ENCODE measurements at places on chromosomes 11 and 22.

- no peak for DNase-seq
These were observed 255.7 kb upstream of the NARS2 start for GRCh38 chr11:78830277-78830819.

- DNase-seq: no peak
These were observed 999.0 kb downstream of the BRD1 start for GRCh38 chr22:48828688-48829087.

DNA sequence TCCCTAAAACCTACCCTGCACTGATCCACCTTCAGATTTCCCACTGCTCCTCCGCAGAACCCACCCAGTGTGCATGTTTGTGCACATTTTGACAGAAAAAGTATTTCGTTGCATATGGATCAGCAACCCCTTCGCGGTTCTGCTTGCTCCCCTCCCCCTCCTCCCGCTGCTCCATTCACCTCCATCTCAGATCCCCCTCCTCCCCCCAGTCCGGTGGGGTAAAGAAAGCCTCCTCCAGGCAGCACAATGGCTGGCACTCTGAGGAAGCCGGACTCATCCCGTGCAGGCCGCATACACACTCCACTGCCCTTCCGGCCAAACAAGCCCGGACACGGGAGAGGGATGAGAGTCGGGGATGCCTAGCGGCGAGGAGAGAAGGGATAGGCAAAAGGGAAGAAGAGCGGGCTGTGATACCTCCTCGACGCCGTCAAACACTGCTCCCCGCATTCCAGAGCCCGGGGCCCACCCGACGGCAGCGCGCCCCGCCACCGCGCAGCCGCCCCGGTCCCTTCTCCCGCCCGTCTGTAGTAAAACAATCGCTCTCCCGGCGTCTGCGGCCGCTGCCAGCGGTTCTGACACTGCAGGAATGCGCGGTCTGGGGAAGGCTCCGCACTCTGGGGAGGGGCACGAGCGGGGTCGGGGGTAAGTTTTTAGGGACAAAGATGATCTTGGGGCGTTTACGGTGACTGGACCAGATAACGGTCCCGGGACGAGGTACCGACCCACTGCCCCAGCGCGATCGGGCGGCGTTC, 915 bp downstream of the FEZ1 start:
- DNase-seq: no peak

DNA sequence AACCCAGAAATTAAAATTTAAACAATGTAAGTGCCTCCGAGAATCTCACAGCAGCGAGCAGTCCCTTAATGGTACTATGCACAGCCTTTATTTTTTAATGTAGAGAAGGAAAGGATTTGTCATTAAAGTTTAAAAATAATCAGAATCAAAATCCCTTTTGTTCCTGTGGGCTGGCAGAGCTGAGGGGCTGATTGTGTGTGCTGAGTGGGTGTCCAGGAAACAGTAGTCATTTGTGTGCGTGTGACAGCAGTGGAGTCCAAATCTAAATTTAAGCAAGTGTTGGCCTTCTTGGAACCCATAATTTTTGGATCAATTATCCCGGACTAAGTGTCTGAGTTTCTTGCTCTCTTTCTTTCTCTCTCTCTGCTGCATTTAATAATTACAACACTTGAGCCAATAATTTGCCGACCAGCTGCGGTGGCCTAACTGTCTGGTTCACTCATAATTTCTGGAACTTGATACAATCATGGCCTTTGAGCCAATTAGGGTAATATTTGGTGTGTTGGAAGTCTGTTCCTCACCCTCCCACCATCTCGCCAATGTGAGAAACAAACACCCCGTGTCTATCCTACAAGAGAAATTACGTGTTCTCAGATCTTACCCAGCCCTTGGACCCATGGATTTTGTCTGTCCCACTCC, 528.0 kb downstream of the SOX6 start:
- no peak for DNase-seq

DNA sequence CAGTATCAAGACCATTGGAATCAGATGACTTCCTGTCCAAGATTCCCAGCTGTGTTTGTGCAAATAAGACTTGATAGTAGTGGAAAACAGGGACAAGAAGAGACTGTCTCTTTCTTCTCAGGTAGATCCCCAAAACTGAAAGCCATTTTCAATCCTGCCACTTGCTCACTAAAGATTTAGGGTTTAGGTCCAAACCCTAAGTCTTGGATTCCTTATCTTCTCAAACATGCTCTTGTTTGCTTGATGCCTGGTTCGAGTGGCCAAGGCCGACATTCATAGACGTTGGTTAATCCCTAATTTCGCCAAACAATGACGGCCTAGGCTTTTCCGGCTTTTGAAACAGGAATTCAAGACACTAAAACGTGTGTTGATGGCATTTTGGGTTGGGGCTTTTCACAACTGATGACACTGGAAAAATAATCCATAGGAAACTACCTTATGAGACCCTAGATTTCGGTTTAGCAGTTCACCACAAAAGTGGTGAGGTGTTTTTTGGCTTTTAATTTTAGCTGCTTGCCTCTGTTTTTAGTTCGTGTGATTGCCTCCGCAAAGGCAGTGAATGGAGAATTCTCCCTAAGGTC, 1.0 kb upstream of the GTPBP1 start:
- DNase-seq: no peak

DNA sequence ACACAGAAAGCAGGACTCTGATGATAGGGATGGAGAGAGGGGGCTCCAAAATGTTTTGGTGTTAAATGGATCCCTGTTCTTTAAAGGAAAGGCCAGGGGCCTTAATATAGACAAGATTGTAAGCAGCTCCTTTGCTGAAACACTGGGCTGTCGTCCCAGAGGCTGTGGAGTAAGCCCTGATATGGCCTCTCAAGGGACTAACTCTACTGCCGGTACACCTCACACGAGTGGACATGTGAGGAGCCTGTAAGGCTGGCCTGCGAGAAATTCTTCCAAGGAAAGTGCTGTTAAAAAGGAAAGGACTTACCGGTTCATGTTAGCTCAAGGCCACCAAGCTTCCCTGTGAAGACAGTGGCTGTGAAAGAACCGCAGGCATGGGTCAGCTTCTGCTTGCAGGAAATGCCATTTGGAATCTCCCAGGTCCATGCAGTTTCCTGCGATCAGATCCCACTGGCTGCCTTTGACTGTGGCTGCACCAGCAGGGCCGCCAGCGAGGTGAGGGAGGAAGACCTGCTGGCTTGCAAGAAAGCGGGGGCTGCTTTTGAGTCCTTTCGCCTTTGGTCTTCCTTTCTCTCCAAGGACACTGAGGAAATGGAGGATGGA, 106.6 kb downstream of the PRR5L start:
- no peak for DNase-seq

DNA sequence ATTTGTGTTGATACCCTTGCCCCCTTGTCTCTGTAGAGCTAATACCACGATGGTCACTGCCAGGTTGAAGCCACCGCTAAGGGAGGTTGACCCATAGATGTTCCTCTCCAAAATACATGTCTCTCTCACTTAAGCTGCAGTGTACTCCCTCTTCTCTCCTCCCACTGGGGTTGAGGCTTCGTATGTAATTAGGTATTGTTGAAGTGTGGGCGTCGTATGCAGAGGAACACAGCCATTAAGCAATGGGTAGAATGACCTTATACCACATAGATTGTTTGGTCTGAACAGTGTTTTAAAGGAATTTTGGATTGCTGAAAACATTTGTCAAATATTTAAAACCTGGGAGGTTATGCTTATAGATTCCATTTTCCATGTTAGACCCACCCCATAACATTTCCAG, 71.9 kb downstream of the TRAF6 start:
- no peak for DNase-seq

DNA sequence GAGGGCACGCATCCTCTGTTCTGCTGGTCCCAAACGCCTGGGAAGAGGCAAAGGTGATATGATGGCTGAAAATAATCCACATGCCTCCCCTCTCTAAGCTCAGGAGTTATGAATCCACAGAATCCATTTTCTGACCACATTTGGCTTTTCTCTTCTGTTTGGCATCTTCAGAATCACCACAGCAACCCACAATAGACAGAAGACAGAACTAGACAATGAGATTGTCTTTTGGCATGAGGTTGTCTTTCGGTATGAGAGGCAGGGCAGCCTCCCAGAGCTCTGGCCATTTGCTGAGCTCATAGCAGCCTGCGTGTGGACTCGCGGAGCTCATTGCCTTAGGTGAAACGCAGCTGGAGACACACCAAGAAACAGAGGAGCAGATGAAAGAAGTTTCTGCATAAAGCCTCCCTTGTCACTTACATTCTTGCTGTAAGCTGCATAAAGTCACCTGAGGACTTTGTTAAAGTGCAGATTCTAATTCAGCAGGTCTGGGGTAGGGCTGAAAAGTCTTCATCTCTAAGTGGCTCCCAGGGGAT, 868.0 kb downstream of the NTM start:
- peak; percentile 54 for DNase-seq

- no peak for DNase-seq
These were observed 33.8 kb upstream of the MUC5AC start for GRCh38 chr11:1123970-1124369.

- no peak for DNase-seq
These were observed 10.2 kb downstream of the GNB1L start for GRCh38 chr22:19844377-19845053.

GRCh38 chr11:85088286-85088685, 538.9 kb downstream of the DLG2 start:
- no peak for DNase-seq

DNA sequence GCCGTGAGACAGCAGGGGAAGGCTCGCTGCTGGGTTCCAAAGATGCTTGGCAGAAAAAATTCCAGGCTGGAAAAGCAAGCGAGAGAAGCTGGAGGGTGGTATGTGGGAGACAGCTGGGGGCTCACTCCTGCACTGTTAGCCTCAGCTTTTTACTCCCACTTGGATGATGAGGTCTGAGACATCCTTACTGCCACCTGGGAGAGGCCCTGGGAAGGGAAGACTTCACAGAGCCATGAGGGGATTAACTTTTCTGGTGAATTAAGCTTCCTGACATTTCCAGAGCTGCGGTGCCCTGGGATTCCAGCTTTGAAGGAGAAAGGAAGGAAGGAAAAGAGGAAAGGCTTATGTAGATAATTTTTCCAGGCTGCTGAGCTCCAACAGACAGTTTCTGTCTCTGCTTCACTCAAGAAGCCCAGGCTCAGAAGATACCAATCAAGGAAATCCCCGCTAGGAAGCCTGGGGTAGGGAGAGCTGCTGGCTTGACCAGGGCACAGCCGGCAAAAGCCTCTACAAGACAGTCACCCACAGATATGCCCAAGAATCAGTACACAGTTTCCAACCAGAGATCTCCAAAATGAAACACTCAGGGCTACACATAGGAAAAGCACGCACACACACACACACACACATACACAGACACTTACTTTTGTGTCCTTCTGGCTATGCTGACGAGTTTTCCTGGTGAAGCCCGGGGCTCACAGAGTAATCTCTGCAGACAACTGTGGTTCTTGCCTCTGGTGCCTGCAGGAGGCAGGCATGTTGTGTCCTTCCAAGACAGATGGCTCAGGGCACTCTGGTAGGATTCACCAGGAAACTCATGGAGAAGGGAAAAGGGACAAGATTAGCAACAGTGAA, 907 bp downstream of the MCHR1 start:
- DNase-seq: no peak

DNA sequence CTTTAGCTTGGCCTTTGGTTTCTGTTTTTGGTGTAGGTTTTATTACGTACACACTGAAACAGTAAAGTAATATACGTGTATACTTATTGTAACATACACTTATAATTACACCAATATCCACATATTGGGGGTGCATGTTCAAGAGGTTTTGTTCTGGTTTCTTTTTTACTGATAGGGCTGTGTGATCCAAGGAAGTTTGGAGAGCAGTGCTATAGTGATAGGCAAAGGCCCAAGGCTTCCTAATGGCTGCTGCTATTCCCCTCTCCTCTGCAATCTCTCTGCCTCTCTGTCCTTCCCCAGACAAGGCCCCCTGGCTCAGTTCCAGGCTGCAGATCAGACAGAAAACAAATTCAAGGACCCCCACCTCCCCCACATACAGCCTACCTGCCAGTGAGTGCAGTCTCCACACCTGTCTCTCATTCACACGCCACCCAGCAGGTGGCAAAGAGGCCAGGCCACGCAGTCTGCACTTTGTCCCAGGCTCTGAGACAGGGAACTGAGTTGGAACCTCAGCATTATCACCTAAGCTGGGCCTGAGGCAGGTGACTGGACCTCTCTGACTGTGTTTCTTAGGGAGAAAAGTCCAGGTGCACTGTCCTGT, 15.1 kb downstream of the TMEM184B start:
- DNase-seq: peak; percentile 79

GRCh38 chr22:47850644-47851151, 1088.2 kb downstream of the TBC1D22A start:
- DNase-seq: no peak

GRCh38 chr22:19693981-19694670, 20.2 kb upstream of the SEPTIN5 start:
- DNase-seq: no peak

DNA sequence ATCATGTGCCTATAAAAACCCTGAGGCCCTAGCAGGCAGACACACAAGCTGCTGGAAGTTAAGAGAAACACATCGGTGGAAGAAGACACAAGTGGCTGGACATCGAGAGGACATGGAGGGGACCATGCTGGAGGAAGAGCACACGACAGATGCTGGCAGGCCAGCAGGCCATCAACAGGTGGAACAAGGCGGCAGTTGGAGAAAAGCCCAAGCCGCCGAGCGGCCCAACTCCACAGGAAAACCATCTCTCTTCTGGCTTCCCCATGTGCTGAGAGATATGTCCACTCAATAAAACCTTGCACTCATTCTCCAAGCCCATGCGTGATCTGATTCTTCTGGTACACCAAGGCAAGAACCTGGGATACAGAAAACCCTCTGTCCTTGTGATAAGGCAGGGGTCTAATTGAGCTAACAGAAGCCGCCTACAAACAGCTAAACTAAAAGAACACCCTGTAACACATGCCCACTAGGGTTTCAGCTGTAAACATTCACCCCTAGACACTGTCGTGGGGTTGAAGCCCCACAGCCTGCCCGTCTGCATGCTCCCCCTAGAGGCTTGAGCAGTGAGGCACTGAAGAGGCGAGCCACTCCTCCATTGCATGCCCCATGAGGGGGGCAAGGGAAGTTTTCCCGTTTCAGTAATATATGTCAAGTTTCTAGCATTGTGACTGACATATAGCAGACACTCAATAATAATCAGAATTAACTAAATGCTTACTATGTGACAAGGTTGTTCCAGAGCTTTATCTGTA, 39.0 kb upstream of the MMP20 start:
- no peak for DNase-seq

DNA sequence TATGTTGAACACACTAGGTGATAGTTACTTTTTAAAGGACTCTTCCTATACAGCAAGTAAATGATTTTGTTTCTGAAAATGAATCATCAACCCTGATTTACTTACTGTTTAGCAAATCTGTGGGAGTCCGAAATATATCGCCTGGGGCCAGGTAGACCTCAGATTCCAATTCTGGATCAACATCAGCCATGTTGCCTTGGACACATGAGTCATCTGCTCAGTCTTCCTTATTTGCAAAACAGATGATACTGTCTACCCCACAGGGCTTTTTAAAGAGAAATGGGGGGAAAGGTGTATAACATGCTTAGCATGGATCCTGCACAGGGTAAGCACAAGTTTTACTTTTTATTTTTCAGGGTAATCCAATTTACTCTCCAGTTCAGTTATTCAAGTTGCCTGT, 324.2 kb downstream of the TENM4 start:
- no peak for DNase-seq

DNA sequence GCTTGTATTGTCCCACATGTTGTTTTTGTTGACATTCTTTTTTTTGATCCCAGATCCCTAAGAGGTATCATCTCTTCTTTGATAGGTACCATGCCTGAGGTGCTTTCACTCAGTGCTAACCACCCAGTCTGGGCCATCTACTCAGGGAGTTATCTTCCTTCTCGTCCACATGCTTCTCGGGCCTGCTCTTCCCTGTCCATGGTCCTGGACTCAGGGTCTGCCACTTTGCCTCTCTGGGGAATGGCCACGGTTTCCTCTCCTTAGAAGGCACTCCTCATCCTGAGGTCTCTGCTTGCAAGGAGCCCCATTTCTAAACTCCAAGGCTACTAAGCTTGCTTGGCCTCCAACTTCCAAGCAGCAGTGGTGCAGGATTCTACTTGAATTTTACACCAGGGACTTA, 227.0 kb upstream of the NCAM1 start:
- no peak for DNase-seq

Data from NCI-H2081 (cell line).